Motor neuron (in vitro differentiated cells): ENCODE measurements at places on chromosomes 1 and 21. TPM values are rescaled to one million over a fixed set of nuclear protein-coding genes. Genes with fewer than 3 reads are reported as not detected.

NTNG1 gene
- 10.8 and 12.2 TPM in 2 replicates for total RNA-seq

RHD gene
- total RNA-seq: 0.23 and 0.46 TPM in 2 replicates

KDF1 gene
- 0.18 and 0.41 TPM in 2 replicates for total RNA-seq

BARHL2 gene
- 0.93 TPM in 1 of 2 replicates, not detected in the other for total RNA-seq

RABIF gene
- 9.0 and 9.8 TPM in 2 replicates for total RNA-seq

NBPF20 gene
- total RNA-seq: 2.1 TPM in 2 replicates

SPATA21 gene
- 0.09 and 0.16 TPM in 2 replicates for total RNA-seq

ABCG1 gene
- 0.91 and 1.3 TPM in 2 replicates for total RNA-seq

ICOSLG gene
- total RNA-seq: 0.92 and 1.2 TPM in 2 replicates

CELA2A gene
- total RNA-seq: not detected in 2 replicates

S100A3 gene
- total RNA-seq: 0.42 TPM in 1 of 2 replicates, not detected in the other

MECR gene
- total RNA-seq: 36.4 and 38.1 TPM in 2 replicates

SLAMF7 gene
- total RNA-seq: 0.13 TPM in 1 of 2 replicates, not detected in the other

MIXL1 gene
- 0.81 and 1.6 TPM in 2 replicates for total RNA-seq

KIAA0040 gene
- 1.3 and 1.6 TPM in 2 replicates for total RNA-seq

TNFRSF4 gene
- total RNA-seq: 0.83 and 1.00 TPM in 2 replicates

FCRL4 gene
- total RNA-seq: not detected in 2 replicates

TAF1A gene
- total RNA-seq: 25.2 and 25.8 TPM in 2 replicates

TMIGD3 gene
- not detected in 2 replicates for total RNA-seq
